COR-L47 (cell line): ENCODE measurements at places on chromosomes 5 and 9.

DNA sequence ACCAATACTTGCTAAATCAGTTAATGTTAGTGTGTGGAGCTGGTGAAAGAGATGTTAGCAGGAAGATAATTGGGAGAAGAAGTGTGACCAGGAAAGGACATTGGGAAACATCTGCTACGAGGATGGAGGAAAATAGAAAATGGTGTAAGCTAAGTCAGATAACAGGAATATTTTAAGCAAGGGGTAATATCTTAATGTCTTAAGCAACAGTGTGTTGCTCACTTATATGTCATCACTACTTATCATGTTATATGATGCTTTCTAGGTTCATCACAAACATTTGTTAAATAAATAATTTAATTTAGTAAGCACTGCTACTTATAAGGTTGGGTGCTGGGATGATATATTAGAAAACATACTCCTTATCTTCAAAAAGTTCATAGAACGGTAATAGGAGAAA is 326.1 kb downstream of the EDIL3 start:
- DNase-seq = no peak

- no peak for DNase-seq
Observed at GRCh38 chr5:133878236-133878555, 90.2 kb downstream of the C5orf15 start.

DNA sequence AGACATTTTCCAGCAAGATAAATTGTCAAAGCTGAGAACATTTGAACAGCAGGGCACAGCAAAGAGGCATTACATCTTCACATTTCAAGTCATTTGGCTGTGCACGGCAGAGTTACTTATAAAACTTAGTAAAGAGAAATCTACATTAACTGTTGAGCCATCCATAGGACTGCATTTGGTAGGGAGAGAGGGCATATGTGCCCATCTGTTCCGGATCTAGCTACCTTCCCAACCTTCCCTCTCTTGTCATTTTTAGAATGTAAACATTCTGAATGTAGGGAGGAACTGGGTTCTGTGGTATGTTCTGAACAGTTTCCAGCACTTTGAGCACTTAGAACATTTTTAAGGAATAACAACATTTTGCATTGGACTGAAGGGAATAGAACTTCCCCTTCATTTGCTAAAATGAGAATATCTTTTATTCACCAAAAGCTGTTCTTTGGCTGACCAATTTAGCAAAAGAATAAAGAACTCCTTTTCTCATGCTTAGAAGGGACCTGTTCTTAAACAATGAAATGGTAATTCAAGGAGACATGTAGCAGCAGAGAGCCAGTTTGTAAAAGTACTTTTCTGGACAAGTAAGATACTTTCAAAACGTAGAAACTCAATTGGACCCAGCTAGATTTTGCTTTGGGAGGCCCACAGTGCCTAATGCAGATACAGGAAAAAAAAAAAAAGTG is 104.4 kb downstream of the CETN3 start:
- no peak for DNase-seq

GRCh38 chr9:129852579-129852978 is 17.3 kb downstream of the USP20 start:
- DNase-seq = no peak

DNA sequence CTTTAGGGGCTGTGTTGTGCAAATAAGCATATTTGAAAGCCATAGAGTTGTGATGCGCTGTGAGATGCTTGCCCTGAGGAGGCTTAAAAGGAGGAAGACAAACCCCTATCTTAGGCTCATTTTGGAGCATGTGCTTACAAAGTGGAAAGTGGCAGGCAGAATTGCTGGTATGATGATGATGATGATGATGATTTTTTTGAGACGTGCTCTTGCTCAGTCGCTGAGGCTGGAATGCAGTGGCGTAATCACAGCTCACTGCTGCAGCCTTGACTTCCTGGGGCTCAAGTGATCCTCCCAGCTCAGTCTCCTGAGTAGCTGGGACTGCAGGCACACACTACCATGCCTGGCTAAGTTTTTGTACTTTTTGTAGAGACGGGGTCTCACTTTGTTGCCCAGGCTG is 1.7 kb downstream of the CNOT8 start:
- no peak for DNase-seq
